ENCODE measurements at places on chromosomes 12 and 14. TPM values are rescaled to one million over a fixed set of nuclear protein-coding genes. Genes with fewer than 3 reads are reported as not detected.

GRCh38 chr12:69570545-69571399, 14.5 kb upstream of the CCT2 start:
- no peaks in the 10 kb centered on the region for H3K27me3 ChIP-seq
- peaks cover 5% of the 10 kb centered on the region for H3K36me3 ChIP-seq
- H3K4me3 ChIP-seq: no peak overlapping the region
- no peak overlapping the region for H3K27ac ChIP-seq
- peaks cover 13% of the 10 kb centered on the region for H3K4me1 ChIP-seq

DNA sequence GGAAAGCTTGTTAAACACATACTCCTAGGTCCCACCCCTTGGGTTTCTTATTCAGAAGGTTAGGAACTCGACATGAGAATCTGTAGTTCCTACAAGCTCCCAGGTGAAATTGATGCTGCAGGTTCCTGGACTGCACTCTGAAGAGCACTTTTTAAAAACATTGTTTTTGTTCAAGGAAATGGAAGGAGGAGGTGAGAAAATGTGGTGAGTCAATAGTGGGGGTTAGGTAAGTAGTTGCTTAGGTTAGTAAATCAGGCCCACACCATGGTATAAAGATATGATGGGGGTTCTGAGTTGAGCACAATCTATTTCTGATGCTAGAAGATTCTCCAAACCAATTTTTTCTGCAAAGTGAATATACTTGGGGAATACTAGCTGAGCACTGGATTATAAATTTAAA, 450.3 kb downstream of the CCDC91 start:
- H3K27ac ChIP-seq: no peak overlapping the region
- H3K4me3 ChIP-seq: no peak overlapping the region
- H3K27me3 ChIP-seq: no peaks in the 10 kb centered on the region
- H3K36me3 ChIP-seq: no peaks in the 10 kb centered on the region

DNA sequence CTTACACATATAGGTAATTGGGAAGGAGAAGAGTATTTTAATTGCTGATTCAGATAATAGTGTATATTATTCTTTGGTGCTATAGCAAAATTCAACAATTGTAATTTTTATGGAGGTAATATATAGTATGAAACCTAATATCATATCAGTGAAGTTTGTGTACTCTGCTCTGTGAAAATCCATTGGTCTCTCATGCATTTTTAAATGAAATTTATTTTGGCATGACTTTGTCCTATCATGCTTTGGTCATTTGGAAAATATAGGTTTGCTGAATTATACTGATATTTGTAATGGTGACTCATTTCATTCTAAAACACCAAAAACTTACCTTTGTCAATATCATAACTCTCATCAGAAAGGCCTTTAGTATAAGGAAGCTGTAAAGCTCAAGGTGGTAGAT, 962.0 kb upstream of the NOVA1 start:
- no peak for DNase-seq
- no peaks in the 10 kb centered on the region for H3K4me1 ChIP-seq
- H3K27me3 ChIP-seq: no peaks in the 10 kb centered on the region
- no peak overlapping the region for H3K27ac ChIP-seq

DNA sequence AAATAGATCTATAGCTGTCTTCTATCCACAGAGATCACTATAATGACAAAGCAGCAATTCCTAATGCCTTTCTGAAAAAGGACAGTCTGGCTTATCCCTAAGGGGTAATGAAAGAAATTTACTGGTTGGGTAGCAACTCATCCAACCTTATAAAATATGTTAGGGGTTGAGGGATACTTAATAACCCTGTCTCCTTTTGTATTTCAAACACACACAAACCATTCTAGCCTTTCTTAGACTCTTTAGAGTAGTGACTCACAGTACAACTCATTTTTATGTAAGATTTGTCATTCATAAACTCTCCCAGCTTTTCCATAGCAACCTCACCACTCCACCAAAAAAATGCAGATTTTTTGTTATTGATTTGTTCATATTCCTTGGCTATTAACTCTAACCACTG, 167.9 kb downstream of the FSCB start:
- H3K27ac ChIP-seq: no peak overlapping the region
- H3K4me1 ChIP-seq: no peaks in the 10 kb centered on the region
- DNase-seq: no peak
- no peaks in the 10 kb centered on the region for H3K27me3 ChIP-seq
- no peaks in the 10 kb centered on the region for H3K36me3 ChIP-seq

DNA sequence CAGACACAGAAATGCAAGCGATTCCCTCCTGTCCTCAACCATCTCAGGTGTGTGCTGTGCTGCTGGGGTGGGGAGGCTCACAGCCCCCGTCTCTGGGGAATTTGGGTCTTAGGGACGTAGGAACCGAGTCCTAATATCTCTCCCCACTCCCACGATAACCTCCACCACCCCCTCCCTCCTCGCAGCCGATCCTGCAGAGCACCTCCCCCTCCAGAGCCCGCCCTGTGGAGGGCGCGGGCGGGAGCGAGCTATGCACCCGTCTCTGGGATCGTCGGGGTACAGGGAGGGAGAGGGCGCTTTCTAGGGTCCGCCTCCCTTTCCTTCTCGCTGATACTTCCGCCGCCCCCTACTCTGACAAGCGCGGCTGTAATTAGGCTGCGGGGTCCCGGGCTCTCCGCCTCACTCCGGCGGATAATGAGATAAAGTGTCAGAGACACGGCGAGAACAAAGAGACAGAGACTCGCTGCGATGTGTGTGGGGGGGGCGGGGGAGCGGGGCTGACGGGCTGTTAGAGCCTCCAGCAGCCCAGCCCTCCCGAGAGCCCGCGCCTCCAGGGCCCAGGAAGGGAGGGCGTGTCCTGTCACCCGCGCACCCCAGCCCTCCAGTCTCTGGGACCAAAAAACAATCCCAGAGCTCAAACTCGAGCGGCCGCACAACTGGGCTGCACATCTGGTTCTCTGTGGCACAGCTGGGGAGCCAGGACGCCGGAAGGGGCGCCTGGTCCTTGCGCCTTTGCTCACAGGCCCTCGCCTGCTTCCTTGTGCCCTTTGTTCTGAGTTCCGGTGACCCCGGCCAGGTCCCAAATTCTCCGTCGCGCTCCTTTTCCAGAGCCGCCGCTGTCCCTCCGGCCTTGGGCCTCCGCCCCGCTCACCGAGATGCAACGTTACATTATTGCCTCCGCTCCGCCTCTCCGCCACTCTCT, 8.7 kb downstream of the SHMT2 start:
- H3K36me3 ChIP-seq: no peaks in the 10 kb centered on the region
- peak overlapping the region; percentile 43 for H3K4me3 ChIP-seq
- peaks cover 7% of the 10 kb centered on the region for H3K27me3 ChIP-seq

DNA sequence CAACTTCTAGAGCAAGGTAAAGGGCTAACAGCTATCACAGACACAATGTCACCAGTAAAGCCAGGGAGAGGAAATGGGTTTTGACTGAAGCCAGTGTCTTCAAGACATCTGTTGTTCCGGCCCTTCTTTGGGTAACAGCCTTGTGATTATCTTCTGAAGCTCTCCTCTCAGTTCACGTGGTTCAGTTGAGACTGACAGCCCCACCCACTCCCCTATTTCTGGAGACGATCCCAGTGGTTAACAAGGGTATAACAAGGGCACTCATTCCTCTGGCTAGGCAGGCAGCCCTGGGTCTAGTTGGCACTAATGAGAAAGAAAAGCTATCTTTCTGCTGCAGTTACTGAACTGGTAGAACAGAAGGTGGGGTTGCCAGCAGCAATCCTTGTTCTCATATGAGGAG, 6.9 kb downstream of the GNPTAB start:
- no peak overlapping the region for H3K4me3 ChIP-seq
- no peaks in the 10 kb centered on the region for H3K4me1 ChIP-seq
- H3K36me3 ChIP-seq: no peaks in the 10 kb centered on the region
- H3K27me3 ChIP-seq: no peaks in the 10 kb centered on the region
- no peak for DNase-seq

- H3K36me3 ChIP-seq: no peaks in the 10 kb centered on the region
- no peaks in the 10 kb centered on the region for H3K27me3 ChIP-seq
- no peak for DNase-seq
- no peak overlapping the region for H3K27ac ChIP-seq
These were observed 62.3 kb upstream of the EGLN3 start for GRCh38 chr14:34012978-34013720.

GRCh38 chr12:100919116-100919515, 124.5 kb downstream of the ANO4 start:
- H3K27ac ChIP-seq: no peak overlapping the region
- H3K4me1 ChIP-seq: no peaks in the 10 kb centered on the region
- no peak overlapping the region for H3K4me3 ChIP-seq
- H3K36me3 ChIP-seq: no peaks in the 10 kb centered on the region

GRCh38 chr14:67232621-67233020, 8.6 kb upstream of the PALS1 start:
- DNase-seq: no peak
- no peak overlapping the region for H3K4me3 ChIP-seq
- no peak overlapping the region for H3K27ac ChIP-seq

- H3K4me3 ChIP-seq: no peak overlapping the region
- no peaks in the 10 kb centered on the region for H3K4me1 ChIP-seq
- DNase-seq: no peak
- H3K36me3 ChIP-seq: peaks cover 1% of the 10 kb centered on the region
These were observed 9.0 kb downstream of the PRPF40B start for GRCh38 chr12:49632401-49632800.

DNA sequence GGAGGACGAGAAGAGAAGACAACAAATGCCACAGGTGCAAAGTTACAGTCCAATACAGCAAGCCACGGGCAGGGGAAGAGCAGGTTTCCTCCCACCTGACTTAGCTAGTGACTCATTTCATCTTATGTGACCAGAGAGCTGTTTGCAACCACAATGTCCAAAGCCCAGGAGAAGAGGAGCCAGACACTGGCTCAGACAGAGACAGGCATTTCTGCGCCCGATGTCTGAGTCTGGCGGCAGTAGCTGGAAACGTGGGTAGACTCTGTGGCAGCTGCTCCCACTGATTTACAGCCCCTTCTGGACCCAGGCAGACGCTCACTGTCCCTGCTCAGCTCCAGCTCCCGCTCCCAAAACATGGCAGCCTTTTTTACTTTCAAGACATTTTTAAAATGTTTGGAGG, 60.0 kb downstream of the CHGA start:
- no peak overlapping the region for H3K4me3 ChIP-seq
- H3K36me3 ChIP-seq: no peaks in the 10 kb centered on the region
- no peak overlapping the region for H3K27ac ChIP-seq

GRCh38 chr12:102096855-102097254, 23.1 kb downstream of the NUP37 start:
- peaks cover 1% of the 10 kb centered on the region for H3K36me3 ChIP-seq
- H3K27me3 ChIP-seq: no peaks in the 10 kb centered on the region
- no peaks in the 10 kb centered on the region for H3K4me1 ChIP-seq

Gene EPYC
- not detected for total RNA-seq

Gene ALDH1L2
- total RNA-seq: 20.3 TPM

Gene NELL2
- 0.81 TPM for total RNA-seq

Gene SYCP3
- 0.16 TPM for total RNA-seq

Gene FITM1
- 0.39 TPM for total RNA-seq

Gene C1RL
- 40.2 TPM for total RNA-seq
